ENCODE measurements at places on chromosomes 4 and X. TPM values are rescaled to one million over a fixed set of nuclear protein-coding genes. Genes with fewer than 3 reads are reported as not detected.

DNA sequence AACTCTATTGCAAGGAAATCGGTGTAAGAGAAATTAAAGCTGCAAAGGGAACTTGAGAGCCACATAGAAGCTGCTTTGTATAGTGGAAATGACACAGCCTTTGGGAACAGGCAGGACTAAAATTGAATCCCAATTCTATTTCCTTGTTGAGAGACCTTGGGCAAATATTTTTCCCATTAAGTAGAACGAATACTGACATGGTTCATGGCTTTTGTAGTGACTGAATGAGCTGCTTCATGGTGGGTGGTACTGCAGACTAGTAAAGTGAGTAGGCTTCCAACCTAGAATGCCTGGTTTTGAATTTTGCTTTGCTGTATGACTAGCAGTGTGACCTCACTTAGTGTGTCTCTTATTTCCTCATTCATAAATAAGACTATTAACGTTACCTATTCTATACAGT, 182.2 kb upstream of the KCNIP4 start:
- DNase-seq: no peak

DNA sequence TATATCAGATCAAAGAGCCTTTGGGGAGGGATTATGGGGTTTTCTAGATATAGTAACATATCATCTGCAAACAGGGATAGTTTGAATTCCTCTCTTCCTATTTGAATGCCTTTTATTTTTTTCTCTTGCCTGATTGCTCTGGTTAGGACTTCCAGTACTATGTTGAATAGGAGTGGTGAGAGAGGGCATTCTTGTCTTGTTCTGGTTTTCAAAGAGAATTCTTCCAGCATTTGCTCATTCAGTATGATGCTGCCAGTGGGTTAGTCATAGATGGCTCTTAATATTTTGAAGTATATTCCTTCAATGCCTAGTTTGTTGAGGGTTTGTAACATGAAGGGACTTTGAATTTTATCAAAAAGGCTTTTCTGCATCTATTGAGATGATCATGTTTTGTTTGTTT, 25.6 kb upstream of the ABCB7 start:
- DNase-seq: no peak

DNA sequence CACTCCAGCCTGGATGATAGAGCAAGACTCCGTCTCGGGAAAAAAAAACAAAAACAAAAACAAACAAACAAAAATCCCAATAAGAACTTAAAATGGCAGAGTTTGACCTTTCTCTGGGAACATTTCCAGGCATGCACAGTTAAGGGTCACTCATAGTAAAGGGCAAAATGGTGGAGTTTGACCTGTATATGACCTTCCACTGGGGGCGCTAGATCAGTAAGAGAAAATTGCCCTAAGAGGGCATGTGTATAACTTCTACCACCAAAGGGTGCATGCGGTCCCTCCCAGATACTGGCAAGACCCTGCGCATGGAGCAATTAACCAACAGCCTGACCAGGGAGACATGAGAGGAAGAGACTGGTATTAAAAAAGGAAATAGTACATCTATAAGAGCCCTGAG, 177.2 kb downstream of the MOSPD2 start:
- no peak for DNase-seq

- DNase-seq: no peak
Observed at GRCh38 chr4:112951362-112952312, 97.8 kb upstream of the ANK2 start.

DNA sequence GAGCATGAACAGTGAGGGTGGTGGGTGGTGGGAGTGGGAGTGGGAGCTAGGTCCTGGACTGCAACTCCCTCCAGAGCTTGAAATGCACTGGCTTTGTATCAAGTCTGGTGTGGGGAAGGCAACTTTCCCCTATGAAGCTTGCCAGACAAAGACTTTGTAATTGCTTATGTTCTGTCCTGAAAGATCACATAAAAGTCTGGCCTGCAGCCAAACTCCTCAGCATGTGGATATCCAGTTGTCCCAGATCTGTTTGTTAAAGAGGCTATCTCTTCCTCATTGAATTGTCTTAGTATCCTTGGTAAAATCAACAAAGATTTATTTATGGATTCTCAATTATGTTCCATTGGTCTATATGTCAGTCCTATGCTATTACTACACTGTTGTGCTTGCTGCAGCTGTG, 607.9 kb downstream of the GLUD2 start:
- peak; percentile 28 for DNase-seq

GRCh38 chr4:182380771-182381181, 137.6 kb downstream of the TENM3 start:
- DNase-seq: no peak

DNA sequence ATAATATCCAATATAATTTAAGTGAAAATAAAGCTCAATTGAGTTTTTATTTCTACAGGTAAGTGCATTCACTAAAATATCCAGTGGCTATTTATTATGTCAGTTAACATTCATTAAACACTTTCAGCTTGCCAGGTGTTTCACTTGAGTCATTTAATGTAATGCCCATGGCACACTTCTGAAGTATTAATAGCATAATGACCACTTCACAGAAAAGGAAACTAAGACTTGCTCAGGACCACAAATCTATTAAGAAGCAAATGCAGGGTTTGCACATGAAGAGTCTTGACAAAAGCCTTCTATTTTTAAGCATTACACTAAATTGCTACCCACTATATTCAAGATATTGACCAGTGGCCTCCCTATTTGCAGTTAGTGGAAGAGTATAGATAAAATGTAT, 612.7 kb downstream of the KCTD8 start:
- no peak for DNase-seq

DNA sequence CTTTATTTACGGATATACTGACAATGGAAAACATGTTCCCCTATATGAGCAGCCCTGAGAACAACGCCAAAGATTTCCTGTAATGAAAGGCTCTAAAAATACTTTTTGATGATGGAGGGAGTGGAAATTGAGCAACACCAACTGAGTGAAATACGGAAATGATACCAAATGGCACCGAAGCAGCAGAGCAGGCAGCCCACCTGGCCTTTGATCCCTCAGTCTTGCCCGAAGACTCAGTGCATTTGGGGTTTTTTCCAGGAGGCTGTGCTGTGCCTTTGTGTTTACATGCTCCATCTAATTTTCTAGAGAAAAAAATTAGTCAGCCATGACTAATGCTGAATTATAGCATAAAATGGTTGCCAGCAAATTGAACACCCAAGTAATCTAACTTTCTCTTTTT, 169.9 kb upstream of the RBPJ start:
- no peak for DNase-seq

DNA sequence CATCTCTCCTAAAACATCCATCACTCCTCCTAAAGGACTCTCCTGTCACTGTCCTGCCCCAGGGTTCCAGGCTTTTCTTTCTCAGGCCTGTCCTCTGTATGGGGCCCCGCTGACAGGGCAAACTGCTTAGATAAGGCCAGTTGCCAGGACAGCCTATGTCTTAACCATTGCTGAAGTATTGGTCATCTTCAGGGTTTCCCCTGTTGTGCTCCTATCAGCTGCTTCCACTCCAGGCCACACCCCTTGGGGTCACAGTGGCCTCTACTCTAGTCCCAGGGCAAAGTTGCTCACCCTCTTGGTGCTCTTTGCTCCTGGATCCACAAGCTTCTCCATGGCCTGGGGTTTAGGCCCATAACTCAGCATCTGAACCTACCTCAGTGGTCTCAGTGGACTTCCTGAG, 138.0 kb upstream of the PJA1 start:
- DNase-seq: no peak

DNA sequence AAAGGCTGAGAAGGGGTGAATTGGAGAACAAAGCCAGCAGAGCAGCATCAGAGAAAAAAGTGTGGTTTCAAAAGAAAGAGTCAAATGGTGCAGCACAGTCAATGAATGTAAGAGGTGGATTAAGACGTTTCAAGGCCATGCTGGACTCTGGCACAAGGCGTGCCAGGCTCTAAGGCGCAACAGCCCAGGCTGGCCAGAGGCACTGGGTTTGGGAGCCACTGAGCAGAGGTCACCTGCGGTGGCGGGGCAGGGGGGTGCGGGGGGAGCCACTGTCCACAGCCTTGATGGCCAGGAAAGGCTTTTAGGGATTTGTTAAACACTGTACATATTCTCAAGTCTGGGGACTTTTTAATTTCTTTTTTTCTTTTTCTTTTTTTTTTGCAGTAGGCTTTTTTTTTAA, 222.5 kb upstream of the FAT1 start:
- no peak for DNase-seq

The SCML1 gene
- 9.9 TPM for total RNA-seq

The MEPE gene
- total RNA-seq: not detected

The PAK3 gene
- total RNA-seq: 2.0 TPM

The COX7B2 gene
- total RNA-seq: not detected

The HOPX gene
- 1.3 TPM for total RNA-seq

The CT45A1 gene
- total RNA-seq: not detected

The RXFP1 gene
- not detected for total RNA-seq

The NAP1L2 gene
- total RNA-seq: 2.1 TPM

The HSPA4L gene
- total RNA-seq: 3.6 TPM

The HSD17B11 gene
- 250 TPM for total RNA-seq
